ENCODE measurements at places on chromosomes 11 and 22. TPM values are rescaled to one million over a fixed set of nuclear protein-coding genes. Genes with fewer than 3 reads are reported as not detected.

DNA sequence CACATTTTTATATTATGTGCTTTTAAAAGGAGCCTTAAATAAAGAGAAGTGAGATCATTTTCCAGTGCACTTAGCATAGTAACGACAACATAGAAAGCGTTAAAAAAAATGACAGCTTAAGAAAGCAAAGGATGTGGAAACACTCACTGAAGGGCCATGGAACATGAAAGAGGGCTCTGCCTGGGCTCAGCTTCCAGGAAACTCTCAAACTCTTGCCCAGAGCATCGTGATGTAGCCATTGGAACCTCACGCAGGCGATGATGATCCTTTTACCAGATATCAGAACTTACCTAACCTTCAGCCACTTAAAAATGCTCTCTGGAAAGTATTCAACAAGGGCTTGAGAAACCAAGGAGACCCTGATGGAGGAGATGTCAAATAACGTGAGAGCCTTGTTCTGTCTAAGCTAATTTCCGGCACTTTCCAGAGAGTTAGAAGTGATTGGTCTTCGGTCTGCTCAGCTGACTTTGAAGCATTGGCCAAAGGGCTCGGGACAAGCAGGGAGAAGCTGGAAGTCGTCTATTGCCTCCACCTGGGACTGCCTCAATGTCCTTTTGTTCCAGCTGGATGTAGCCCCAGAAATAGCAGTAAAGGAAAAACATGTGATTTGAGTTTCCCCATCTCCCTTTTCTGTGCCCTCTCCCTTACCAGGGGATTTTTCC lies 21.5 kb upstream of the ETS1 start:
- H3K27ac ChIP-seq = no peak overlapping the region
- H3K36me3 ChIP-seq = no peaks in the 10 kb centered on the region
- no peak for DNase-seq
- peaks cover 9% of the 10 kb centered on the region for H3K4me1 ChIP-seq

DNA sequence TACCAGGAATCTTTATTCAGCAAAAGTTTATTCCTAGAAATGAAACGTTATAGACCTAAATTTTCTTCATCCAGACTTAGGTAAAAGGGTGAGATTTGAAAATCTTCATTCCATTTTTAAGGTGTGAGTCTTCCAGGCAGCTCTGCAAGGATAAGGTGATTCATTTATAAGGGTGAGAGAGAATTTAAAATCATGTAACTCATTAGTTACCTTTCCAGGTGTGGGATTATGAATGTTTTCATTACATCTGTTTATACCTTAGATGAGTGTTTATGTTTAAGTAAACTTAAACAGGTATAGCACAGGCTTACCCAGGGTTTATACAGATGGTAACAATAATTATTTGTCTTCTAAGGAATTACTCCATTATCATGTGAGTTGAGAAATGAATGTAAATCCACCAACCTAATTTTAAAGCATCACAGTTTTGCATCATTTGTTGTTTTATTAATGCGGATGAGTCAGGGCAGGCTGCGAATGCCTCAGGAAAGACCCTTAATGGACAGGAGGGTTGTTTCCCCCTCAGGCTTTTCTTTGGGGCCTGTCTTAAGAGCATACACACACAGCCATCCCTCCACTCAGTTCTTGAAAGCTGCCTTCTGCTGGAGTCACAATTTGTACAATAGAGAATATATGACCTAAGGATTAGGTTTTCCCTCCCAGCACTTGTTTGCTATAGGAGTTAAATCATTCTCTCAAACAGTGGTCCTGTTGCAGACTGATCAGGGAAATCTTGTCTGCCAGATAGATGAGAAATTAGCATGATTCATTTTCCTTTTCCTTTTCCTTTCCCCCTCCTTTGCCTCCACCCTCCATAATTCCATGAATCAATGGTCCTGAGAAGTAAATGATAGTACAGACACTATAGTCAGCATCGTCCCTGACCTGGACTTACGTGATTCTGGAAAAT lies 3.0 kb downstream of the PRSS23 start:
- peaks cover 7% of the 10 kb centered on the region for H3K4me1 ChIP-seq
- no peak overlapping the region for H3K4me3 ChIP-seq
- no peaks in the 10 kb centered on the region for H3K36me3 ChIP-seq
- DNase-seq = no peak
- no peaks in the 10 kb centered on the region for H3K27me3 ChIP-seq
- H3K27ac ChIP-seq = no peak overlapping the region

DNA sequence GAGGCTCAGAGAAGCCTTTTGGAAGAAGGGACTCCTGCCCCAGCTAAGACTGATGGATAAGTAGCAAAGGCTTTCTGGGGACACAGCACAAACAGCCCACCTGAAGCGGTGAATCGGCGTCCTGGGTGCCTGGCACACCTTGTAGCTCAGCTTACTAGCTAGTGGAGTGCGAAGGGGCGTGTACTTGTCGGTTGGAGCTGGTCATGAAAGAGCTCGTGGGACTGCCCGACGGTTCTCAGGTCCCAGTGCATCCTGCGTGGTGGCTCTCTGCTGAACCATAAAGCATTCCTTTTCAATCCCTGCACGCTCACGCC lies 690 bp upstream of the UVRAG start:
- H3K36me3 ChIP-seq = no peaks in the 10 kb centered on the region
- H3K4me3 ChIP-seq = peak overlapping the region; percentile 66
- H3K27me3 ChIP-seq = no peaks in the 10 kb centered on the region
- DNase-seq = no peak
- no peak overlapping the region for H3K27ac ChIP-seq
- H3K4me1 ChIP-seq = peaks cover 16% of the 10 kb centered on the region

DNA sequence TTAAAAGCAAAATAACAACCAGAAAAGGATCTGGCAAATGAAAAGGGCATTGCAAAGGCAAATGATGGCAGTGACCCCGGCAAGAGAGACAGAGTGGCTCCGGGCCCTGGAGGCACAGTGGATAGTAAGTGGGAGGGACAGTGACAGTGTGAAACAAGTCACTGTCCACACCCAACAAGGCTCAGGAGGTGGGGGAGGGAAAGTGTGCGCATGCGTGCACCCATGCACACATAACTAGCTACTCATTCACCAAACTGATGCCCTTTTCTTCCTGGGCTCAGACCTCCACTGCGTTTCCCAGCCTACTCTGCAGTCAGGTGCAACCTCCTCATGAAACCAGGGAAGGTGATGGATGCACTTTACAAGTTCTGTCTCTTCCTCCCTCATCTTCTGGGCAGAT lies 108.4 kb downstream of the SHANK2 start:
- H3K36me3 ChIP-seq = no peaks in the 10 kb centered on the region
- H3K27me3 ChIP-seq = no peaks in the 10 kb centered on the region
- no peak overlapping the region for H3K27ac ChIP-seq
- no peaks in the 10 kb centered on the region for H3K4me1 ChIP-seq
- DNase-seq = no peak

GRCh38 chr22:27168681-27169080 lies 511.3 kb downstream of the MIAT start:
- no peak overlapping the region for H3K4me3 ChIP-seq
- H3K27ac ChIP-seq = no peak overlapping the region
- DNase-seq = no peak
- no peaks in the 10 kb centered on the region for H3K36me3 ChIP-seq
- H3K4me1 ChIP-seq = peaks cover 2% of the 10 kb centered on the region

Gene PAX6
- not detected for total RNA-seq

Gene CRYBB1
- total RNA-seq = 0.26 TPM
